Upper lobe of left lung (tissue), 6 donors: ENCODE measurements at places on chromosomes 3 and 15.
A peak's percentile ranks its signal among the peaks of the same experiment; 100 is the strongest.

DNA sequence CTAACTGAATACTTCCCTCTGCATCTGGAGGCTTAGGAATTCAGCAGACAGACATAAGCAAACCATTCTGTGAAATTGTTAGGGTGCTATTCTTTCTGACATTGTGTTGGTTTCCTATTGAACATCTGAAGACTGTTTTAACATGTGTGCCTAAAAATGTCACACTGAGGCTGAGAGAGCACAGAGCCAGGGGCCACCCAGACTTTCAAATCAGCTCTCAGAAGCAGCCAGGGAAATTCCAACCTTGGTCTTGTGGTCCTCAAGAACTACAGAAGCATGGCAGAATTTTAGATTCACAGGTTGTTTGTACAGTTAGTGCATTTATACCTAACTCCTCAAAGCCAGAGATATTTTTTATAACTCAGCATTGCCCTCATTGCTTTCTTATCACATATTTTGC is 929.2 kb upstream of the CFAP20DC start:
- no peak overlapping the region for H3K27ac ChIP-seq
- H3K36me3 ChIP-seq: no peaks in the 10 kb centered on the region
- no peak overlapping the region for H3K4me3 ChIP-seq
- H3K27me3 ChIP-seq: no peaks in the 10 kb centered on the region
- no peak for DNase-seq

GRCh38 chr15:28986108-28986507 is 100.3 kb downstream of the APBA2 start:
- no peaks in the 10 kb centered on the region for H3K4me1 ChIP-seq
- no peaks in the 10 kb centered on the region for H3K27me3 ChIP-seq
- DNase-seq: no peak
- peak overlapping the region; percentile 15 for H3K27ac ChIP-seq

DNA sequence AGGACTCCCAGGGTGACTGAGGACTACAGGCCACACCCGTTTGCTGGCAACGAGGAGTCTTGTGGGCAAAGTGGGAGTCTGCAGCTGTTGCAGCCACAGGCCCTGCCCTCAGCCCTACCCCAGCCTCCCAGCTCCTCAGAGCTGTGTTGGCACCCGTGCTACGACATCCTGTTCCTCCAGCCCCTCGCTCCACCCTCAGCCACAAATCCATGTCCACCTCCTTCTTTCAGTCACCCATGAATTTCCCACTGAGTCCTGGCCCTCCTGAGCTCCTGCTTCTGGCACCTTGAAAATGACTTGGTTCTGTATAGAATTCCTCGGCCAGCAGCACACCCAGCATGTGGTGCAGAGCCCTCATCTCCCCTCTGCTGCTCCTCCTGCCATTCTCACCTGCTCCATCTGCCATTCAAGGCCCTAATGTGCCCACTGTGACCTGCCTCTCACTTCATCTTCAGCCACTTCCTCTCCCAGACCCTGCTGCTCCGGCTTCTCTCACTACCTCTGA is 20.9 kb upstream of the VILL start:
- H3K27ac ChIP-seq: peak overlapping the region; percentile 20
- H3K36me3 ChIP-seq: peaks cover 22% of the 10 kb centered on the region
- no peak for DNase-seq
- peaks cover 26% of the 10 kb centered on the region for H3K4me1 ChIP-seq
- no peaks in the 10 kb centered on the region for H3K27me3 ChIP-seq

DNA sequence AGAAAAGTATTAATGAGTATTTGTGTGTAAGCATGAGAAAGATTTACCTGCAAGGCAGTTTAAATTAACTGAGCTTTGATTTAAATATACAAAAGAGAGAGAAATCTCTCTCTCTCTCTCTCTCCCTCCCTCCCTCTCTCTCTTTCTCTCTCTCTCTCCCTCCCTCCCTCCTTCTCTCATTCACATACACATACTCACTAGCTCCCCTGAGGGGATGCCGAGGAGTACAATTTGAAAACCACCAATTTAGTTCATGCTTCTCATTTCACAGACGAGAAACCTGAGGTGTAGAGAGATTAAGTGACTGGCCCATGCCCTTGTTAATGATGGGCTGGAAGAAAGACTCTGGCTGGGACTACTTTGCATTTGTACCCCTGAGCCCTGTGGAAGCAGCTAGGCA is 59.4 kb downstream of the MECOM start:
- H3K27me3 ChIP-seq: no peaks in the 10 kb centered on the region
- no peaks in the 10 kb centered on the region for H3K36me3 ChIP-seq
- no peak overlapping the region for H3K27ac ChIP-seq
- H3K4me3 ChIP-seq: no peak overlapping the region
- DNase-seq: no peak

GRCh38 chr15:53671545-53671944 is 87.9 kb downstream of the WDR72 start:
- H3K27ac ChIP-seq: no peak overlapping the region
- H3K36me3 ChIP-seq: no peaks in the 10 kb centered on the region
- DNase-seq: no peak
- H3K4me3 ChIP-seq: no peak overlapping the region
- no peaks in the 10 kb centered on the region for H3K27me3 ChIP-seq

- no peak overlapping the region for H3K4me3 ChIP-seq
- H3K36me3 ChIP-seq: no peaks in the 10 kb centered on the region
- H3K27ac ChIP-seq: no peak overlapping the region
- no peaks in the 10 kb centered on the region for H3K4me1 ChIP-seq
- H3K27me3 ChIP-seq: no peaks in the 10 kb centered on the region
- DNase-seq: no peak
Measured at GRCh38 chr3:184284696-184285095, 8.9 kb downstream of the ECE2 start.

GRCh38 chr3:184231671-184232070 is 2.3 kb downstream of the VWA5B2 start:
- no peak for DNase-seq
- H3K4me1 ChIP-seq: peaks cover 22% of the 10 kb centered on the region
- peaks cover 41% of the 10 kb centered on the region for H3K27me3 ChIP-seq
- no peaks in the 10 kb centered on the region for H3K36me3 ChIP-seq
- H3K27ac ChIP-seq: no peak overlapping the region

DNA sequence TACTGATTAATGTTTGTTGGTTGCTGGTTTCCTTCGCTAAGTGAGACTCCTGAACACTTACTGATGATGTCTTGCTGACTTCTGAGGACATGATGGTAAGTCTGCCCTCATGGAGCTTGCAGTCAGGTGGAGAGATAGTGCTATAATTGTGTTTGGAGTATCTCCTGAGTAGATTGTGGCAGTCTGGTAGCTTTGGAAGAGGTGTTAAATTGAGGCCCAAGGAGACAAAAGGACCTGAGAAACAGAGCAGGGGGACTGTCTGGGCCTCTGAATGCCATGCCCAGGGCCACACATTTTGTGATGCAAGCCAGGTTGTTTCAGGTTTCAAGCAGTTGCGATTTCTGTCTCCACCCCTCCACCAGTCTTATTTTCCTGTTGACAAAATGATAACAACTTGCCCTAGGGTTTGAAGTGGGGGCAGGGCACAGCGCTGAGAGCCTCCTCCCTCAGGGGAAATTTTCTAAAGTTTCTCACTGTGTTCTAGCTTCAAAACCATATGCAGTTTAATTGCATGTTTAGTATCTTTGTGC is 16.7 kb downstream of the SMAD3 start:
- H3K27ac ChIP-seq: peak overlapping the region; percentile 49
- no peaks in the 10 kb centered on the region for H3K27me3 ChIP-seq
- no peaks in the 10 kb centered on the region for H3K36me3 ChIP-seq

- no peaks in the 10 kb centered on the region for H3K36me3 ChIP-seq
- peak overlapping the region; percentile 84 for H3K27ac ChIP-seq
- H3K27me3 ChIP-seq: no peaks in the 10 kb centered on the region
Measured at GRCh38 chr15:78149805-78150751, 916 bp downstream of the IDH3A start.

GRCh38 chr3:177973241-177973840 is 562.9 kb upstream of the KCNMB2 start:
- no peaks in the 10 kb centered on the region for H3K27me3 ChIP-seq
- no peaks in the 10 kb centered on the region for H3K36me3 ChIP-seq
- no peak for DNase-seq
- no peaks in the 10 kb centered on the region for H3K4me1 ChIP-seq
- H3K27ac ChIP-seq: no peak overlapping the region

DNA sequence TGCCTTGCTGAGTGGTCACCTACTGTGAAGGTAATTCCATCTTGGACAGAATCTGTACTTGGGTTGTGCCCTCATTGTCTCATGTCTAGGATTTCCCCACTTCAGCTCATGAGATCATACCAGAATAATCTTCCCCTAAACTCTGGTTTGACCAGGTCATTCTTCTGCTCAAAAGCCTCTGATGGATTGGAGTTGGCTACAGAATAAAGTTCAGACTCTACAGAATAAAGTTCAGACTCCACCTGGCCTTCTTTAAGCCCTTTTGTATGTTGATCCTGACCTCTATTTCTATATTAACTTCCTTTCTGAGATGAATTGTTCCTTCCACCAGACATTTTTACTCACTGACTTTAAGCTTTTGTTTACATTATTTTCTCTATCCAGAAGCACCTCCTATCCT is 6.4 kb upstream of the GLCE start:
- H3K4me3 ChIP-seq: no peak overlapping the region
- no peaks in the 10 kb centered on the region for H3K36me3 ChIP-seq
- H3K27ac ChIP-seq: no peak overlapping the region
- no peaks in the 10 kb centered on the region for H3K4me1 ChIP-seq
- no peaks in the 10 kb centered on the region for H3K27me3 ChIP-seq

DNA sequence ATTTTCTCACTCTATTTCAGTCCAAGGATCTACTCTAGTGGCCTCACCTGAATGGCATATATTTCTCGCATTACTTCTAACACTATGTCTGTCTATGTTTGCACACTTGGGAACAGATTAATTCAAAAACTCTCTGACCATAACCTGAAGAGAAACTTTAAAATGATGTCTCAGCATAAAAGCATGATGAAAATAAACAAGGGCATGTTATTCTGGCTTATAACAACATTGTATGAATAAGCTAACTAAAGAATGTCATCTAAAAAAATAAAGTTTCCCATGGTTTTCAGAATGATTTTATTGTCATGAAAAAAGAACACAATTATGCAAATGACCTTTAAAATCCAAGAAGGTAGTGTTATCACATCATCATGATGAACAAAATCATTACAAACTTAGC is 85.5 kb upstream of the ROBO2 start:
- no peak overlapping the region for H3K4me3 ChIP-seq
- no peaks in the 10 kb centered on the region for H3K4me1 ChIP-seq
- DNase-seq: no peak
- no peak overlapping the region for H3K27ac ChIP-seq
- no peaks in the 10 kb centered on the region for H3K27me3 ChIP-seq

GRCh38 chr3:177754508-177754921 is 557.2 kb upstream of the TBL1XR1 start:
- H3K27me3 ChIP-seq: no peaks in the 10 kb centered on the region
- DNase-seq: no peak
- no peak overlapping the region for H3K27ac ChIP-seq
- H3K4me3 ChIP-seq: no peak overlapping the region
- no peaks in the 10 kb centered on the region for H3K36me3 ChIP-seq

- H3K27ac ChIP-seq: no peak overlapping the region
- H3K4me1 ChIP-seq: no peaks in the 10 kb centered on the region
- H3K27me3 ChIP-seq: no peaks in the 10 kb centered on the region
Measured at GRCh38 chr3:166171695-166172094, 334.5 kb upstream of the BCHE start.

DNA sequence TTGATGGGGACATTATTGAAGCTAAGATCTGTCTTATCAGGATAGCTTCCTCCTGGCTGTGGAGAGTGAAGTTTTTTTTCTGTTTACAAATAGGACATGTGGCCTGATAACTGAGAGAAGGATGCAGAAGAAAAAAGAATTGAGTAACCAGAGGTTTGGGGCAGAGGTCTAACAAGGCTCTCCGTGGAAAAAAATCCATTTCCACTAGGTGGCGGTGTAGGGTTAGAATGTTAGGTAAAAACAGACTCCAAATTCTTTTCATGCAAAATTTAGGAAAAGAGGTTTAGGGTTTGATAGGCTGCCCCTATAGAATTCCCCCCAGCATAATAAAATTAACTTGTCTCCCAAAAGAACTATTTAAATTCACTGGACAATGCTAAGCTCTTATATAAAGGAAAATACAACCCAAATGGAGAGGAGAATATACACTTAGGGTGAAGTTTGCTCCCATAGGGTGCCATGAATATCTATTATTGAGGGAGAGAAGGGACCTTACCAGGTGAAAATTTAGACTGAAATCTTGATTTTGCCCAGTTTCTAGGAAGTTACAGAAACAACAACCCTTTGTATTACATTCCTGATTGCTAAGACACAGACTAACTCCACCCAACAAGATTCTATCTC is 1560.4 kb downstream of the OTOL1 start:
- no peaks in the 10 kb centered on the region for H3K36me3 ChIP-seq
- H3K4me3 ChIP-seq: no peak overlapping the region
- H3K27ac ChIP-seq: no peak overlapping the region
- H3K27me3 ChIP-seq: no peaks in the 10 kb centered on the region
- DNase-seq: no peak

GRCh38 chr15:89761929-89762328 is 10.9 kb upstream of the MESP1 start:
- H3K4me3 ChIP-seq: no peak overlapping the region
- no peak for DNase-seq
- H3K36me3 ChIP-seq: no peaks in the 10 kb centered on the region

DNA sequence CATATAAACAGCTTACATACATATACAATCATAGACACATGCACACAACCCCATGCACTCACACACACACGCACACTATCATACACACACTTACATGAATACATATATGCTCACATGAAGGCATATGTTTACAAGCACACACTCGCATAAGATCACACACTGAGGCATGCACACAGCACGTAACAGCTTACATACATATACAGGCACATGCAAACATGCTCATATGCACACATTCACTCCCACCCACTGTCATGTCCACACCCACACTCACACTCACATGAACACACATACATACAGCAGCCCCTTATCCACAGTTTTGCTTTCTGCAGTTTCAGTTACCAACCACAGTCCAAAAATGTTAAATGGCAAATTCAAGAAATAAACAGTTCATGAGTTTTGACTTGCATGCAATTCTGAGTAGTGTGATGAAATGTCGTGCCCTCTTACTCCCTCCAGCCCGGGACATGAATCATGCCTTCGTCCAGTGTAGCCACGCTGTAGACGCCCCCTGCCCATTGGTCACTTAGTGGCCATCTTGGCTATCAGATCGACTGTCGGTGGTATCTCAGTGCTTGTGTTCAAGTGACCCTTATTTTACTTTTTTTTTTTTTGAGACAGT is 27.8 kb downstream of the MEGF11 start:
- no peaks in the 10 kb centered on the region for H3K36me3 ChIP-seq
- H3K27ac ChIP-seq: no peak overlapping the region
- no peaks in the 10 kb centered on the region for H3K27me3 ChIP-seq
- H3K4me3 ChIP-seq: no peak overlapping the region

GRCh38 chr3:179921951-179922350 is 114.8 kb downstream of the PEX5L start:
- H3K27me3 ChIP-seq: no peaks in the 10 kb centered on the region
- no peak overlapping the region for H3K4me3 ChIP-seq
- DNase-seq: no peak
- no peaks in the 10 kb centered on the region for H3K36me3 ChIP-seq
- no peaks in the 10 kb centered on the region for H3K4me1 ChIP-seq
